Stimulated activated CD4-positive, alpha-beta T cell treated with anti-CD3 and anti-CD28 coated beads, Interleukin-1b, Interleukin-23, amount 100 ng/mL, for 48 hours (primary cell): ENCODE measurements at places on chromosomes 1 and 21.
A peak's percentile ranks its signal among the peaks of the same experiment; 100 is the strongest.

DNA sequence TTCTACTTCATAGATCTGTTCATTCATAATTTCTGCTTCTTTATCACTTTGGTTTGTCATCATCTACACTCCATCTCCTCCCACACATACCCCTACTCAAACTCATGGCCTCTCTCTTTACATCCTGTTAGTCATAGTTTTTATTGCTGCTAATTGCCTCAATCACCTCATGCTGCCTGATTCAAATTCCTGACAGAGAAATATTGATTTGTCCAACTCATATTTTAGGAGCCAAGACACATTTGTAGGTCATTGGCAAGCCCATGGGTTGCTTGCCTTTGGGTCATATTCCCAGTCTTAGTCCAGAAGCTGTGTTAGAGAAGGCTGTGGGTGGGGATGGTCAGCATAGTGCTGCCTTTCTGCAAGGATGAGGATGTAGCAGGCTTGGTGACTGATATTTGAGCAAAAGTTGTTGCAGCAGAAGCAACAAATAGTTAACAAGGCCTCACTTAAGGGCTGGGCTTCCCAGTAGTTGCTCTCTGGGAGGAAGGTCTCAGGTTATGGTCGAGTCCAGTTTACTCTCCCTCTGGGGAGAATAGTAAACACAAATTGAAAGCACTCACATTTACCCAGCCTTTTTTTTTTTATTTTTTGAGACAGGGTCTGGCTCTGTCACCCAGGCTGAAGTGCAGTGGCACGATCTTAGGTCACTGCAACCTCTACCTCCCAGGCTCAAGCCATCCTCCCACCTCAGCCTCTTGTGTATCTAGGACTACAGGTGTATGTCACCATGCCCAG lies 22.4 kb upstream of the EPS15 start:
- DNase-seq: no peak

DNA sequence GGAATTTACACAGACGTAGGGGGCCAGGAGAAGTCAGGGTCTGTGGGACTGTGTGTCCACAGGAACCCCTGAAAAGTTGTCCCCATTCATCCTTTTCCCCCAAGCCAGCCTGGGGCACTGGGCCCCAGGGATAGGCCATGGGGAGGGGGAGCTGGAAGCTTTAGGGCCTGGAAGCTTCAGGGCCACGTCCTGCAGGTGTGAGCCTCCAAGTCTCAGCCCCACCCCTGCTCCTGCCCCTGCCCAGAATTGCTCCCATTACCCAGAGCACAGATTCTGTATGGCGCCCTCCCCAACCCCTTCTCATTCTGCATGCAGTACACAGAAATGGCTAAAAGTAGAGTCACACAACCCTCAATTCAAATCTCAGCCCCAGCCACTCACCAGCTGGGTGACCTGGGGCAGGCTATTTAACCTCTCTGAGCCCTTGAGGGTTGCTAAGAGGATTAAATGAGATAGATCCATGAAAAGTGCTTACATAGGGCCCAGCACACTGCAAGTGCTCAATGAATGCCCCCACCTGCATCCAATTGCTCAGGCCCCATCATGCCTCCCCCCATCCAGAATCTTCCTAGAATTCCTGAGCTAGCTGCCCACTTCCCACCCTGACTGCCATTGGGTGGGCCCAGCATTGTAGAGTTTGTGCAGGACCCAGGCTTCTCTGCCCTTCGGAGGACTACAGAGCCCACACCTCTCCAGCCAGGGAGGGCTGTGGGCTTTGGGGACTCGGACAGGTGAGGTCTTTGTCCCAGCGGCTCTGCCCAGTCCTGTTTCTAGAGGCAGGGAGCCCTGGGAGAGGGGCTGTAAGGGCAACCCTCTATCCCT lies 6.5 kb downstream of the RAP1GAP start:
- DNase-seq: no peak

DNA sequence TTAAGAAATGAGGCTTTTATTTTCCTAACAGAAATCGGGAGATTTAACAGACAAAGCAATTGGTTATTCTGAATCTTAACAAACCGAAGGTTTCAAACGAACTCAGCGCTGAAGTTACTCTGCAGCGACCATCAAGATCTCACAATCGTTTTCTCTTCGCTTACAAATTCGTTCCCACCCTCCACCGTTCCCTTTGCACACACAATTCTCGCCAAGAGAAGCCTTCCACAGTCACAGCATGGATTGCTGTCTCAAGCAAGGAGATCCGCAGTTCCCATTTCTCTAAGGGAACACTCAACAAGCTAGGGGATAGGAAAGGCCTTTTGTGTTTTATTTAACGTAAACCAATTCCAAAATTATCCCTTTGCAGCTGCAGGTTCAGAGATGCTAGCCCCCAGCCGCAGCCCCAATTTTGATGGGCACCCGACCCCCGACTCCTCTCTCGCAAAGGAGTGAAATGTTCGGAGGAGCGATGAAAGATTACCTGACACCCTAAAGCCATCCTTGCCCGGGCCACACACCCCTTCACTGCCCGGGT lies 755 bp downstream of the FBXO42 start:
- no peak for DNase-seq

- DNase-seq: no peak
These were observed 486.7 kb downstream of the SMYD3 start for GRCh38 chr1:246020211-246020954.

- DNase-seq: no peak
These were observed 2.0 kb upstream of the ENAH start for GRCh38 chr1:225654688-225655508.

- peak; percentile 38 for DNase-seq
These were observed 459 bp downstream of the SERBP1 start for GRCh38 chr1:67429528-67430357.

GRCh38 chr1:218760601-218761570 lies 412.8 kb upstream of the LYPLAL1 start:
- no peak for DNase-seq

GRCh38 chr1:210878564-210878963 lies 255.4 kb downstream of the KCNH1 start:
- no peak for DNase-seq

DNA sequence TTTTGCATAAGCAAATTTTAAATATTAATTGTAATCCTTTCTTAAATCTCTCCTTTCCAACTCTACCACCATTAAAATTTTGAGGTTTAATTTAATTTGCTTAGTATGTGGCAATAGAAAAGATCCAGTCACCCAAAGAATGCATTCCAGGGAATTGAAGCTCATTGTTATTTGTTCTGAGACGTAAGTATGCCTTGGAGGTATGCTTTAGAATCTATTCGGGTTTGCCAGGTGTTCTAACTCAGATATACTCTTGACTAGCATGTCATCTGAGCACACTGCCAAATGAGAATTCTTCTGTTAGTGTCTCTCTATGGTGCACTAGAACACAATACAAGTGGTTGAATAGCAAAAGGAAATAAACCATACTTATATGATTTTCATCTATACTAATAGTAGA lies 813.6 kb upstream of the ADGRL2 start:
- DNase-seq: no peak

GRCh38 chr1:181936768-181937581 lies 124.5 kb downstream of the ZNF648 start:
- DNase-seq: peak; percentile 56

DNA sequence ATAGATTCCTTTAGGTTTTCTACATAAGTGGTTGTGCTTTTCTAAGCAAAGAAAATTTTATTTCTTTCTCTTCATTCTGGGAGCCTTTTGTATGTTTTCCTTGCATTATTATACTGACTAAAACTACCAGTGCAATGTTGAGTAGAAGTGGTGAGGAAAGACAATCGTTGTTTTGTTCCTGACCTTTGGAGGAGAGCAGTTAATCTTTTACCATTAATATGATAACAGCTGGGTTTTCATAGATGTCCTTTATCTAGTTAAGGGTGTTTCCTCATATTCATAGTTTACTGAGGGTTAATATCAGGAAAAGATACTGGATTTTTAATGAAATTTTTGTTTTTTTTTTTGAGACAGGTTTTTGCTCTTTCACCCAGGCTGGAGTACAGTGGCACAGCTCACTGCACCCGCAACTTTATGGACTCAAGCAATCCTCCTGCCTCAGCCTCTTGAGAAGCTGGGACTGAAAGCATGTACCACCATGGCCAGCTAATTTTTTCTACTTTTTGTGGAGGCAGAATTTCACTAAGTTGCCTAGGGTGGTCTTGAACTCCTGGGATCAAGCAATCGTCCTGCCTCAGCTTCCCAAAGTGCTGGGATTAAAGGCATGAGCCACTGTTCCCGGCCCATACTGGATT lies 9.0 kb upstream of the KCTD3 start:
- no peak for DNase-seq

DNA sequence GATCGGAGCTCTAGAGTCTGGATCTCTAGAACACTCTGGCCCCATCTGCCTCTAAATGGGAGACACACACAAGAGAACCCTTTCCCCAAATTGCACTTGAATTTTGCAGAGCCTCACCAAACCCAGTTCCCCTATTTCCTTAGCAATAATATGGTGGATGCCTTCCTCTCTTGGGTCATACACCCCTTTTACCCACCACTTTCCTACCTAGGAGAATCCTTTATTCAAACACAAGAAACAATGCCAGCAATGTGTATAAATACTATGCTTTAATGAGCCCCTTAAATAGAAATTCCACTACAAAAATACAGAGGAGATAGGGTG lies 760 bp upstream of the SF3B4 start:
- DNase-seq: no peak

- DNase-seq: no peak
These were observed 17.1 kb downstream of the EPHA2 start for GRCh38 chr1:16138772-16139221.

DNA sequence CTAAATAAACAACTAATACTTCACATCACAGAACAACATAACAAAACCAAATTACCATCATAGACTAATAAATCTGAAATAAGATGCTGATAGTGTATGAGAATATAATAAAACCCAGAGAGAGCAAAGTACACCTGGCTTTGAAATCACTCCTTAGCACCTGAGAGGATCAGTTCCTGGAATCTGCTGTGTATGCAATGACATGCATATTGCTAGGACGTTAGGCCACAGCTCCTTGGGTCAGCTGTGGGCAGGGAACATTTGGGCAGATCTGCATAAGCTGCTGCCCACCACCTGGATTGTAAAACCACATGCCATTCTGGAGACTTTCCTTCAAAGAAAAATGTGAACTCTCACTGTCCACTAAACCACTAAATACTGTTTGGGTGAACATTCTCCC lies 81.1 kb downstream of the NR5A2 start:
- DNase-seq: no peak

DNA sequence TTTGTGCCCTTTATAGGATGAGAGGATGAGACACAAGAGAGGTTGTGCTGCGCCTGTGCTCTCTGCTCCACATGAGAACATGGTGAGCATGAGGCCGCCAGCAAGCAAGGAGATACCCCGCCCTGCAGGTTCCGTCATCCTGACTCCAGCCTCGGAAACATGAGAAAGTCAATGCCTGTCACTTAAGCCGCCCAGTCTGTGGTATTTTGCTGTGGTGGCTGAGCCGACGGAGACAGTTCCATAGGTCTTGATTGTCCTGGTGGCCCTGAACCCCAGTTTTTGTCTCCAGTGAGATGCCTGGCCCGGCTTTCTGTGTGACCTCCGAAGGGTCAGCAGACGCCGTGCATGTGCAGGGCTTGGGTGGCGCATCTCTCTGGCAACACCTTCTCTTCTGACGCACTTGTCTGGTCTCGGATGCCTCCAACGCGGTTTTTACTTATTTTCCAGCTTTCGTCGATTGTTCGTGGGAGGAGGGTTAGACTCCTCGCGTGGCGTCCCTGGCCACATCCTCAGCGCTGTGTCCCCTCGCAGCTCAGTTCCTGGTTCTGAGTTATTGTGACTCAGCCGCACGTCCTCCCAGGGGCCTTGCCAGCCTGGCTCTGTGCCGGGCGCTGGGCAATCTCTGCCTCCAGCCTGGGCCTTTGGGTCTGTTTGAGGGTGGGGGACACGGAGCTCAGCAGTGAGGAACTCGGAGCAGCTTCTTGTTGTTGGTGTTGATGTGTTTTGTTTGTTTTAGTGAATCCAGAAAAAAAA lies 70.0 kb downstream of the FAAP20 start:
- DNase-seq: no peak

DNA sequence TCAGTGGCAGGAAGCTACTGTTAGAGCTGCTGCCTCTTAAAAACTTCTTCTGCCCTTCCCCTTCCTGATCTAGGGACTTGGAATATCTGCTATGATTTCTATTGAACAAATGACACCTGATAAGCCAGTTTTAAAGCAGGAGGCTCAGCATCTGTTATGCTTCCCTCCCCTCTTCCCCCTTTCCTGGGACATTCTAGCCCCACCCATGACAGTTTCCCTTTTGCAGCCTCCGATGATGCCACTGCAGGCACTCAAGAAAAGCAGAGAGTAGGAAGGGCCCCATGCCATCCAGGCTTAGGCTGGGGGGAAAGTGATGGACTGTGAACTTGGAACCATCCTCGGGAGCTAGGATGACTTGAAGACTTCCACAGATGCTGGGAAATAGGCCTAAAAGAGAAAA lies 15.1 kb upstream of the EPB41 start:
- no peak for DNase-seq

DNA sequence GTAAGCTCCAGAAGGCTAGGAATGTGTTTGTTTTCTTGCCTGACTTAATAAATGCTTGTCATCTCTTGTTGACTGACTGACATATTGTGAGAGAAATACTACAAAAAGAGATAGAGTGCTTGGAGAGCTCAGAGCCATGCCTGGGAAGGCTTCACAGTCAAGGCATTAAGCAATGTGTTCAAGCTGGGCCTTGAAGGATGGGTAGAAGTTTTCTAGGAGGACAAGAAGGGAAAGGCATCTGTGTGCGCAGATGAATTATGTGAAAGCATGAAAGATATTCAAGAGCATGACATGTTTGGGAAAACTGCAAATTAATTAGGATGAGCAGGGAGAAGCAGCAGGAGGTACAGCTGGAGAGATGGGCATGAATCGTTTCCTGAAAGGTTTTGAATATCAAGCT lies 5.6 kb downstream of the SLAMF8 start:
- no peak for DNase-seq

GRCh38 chr1:210418863-210419650 lies 90.4 kb downstream of the HHAT start:
- DNase-seq: no peak

- DNase-seq: no peak
These were observed 16.2 kb upstream of the SLC6A17 start for GRCh38 chr1:110134050-110134595.
